ENCODE measurements at places on chromosomes 3 and 15.

DNA sequence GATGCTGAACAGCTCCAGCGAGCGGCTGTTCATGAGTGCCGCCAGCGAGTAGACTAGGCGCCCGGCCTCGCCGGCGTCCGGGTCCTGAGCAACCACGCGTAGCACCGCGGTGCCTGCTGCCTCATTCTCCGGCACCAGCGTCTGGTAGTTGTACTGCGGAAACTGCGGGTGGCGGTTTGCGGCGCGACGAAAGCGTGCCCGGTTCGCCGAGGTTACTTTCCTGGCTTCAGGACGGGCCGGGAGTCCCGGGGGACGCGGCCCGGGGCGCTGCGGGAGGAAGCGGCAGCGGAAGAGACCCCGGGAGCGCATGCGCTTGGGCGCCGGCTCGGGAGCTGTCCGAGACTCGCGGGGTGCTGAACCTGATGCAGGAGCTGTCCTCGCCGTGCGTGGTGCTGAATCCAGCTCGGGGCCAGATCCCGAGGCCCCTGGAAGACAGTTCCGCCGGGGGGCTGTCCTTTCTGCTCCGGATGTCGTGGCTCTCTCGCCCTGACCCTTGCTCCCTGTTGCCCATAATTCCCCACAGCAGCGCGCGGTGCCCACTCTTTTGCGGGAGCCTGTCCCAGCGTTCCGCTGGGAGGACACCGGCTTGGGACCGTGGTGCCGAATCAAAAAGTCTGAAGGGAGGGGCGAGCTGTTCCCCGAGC, 1.1 kb downstream of the CELSR3 start:
- peak; percentile 69 for DNase-seq

GRCh38 chr15:41396111-41396510, 6.2 kb downstream of the NDUFAF1 start:
- DNase-seq, result no peak

- DNase-seq, result no peak
These were observed 86.5 kb upstream of the PRR20G start for GRCh38 chr3:127374086-127375010.

- no peak for DNase-seq
These were observed 37.0 kb downstream of the TTC23 start for GRCh38 chr15:99212406-99212805.

GRCh38 chr3:23659274-23659673, 146.5 kb upstream of the UBE2E1 start:
- DNase-seq, result no peak

Measured in ureter (tissue), 1 donor.